ENCODE measurements at places on chromosomes 6 and 20. TPM values are rescaled to one million over a fixed set of nuclear protein-coding genes. Genes with fewer than 3 reads are reported as not detected.

GSTA2 gene
- 0.19 TPM for polyA plus RNA-seq

DNA sequence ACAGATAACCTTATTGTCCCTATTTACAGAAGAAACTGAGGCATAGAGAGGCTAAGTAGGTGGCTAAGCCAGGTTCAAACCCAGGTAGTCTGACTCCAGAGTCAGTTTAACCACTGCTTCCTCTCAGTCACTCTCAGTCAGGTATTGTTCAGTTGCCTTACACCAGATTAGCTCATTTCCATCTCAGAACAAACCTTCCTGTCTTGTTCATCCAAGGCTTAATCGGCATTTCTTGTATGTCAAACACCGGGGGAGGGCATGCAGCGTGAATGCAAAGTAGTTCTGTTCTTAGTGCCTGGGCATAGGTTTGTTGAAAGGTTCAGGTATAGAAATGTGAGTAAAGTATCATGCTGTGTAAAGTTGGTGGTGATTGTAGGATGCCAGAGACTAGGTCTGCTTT is 51.7 kb downstream of the CTNNBL1 start:
- no peak for DNase-seq

DNA sequence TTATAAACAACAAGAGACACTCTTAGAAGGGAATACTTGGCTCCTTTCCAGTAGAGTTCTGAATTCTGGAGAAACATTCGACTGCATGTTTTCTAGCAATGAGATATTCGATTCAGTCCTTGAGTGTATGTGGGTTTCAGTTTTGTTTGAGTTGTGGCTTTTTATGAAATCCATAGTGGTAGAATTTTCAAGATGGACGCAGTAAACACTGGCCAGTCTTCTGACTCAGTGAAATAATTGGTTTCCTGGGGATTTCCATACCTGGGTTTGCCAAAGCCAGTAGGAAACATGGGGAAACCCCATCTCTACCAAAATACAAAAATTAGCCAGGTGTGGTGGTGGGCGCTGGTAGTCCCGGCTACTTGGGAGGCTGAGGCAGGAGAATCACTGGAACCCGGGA is 273.5 kb upstream of the PLCB4 start:
- DNase-seq, result no peak

ZC2HC1B gene
- not detected for polyA plus RNA-seq

- no peak for DNase-seq
Measured at GRCh38 chr6:13421425-13422059, 65.9 kb downstream of the GFOD1 start.

DNA sequence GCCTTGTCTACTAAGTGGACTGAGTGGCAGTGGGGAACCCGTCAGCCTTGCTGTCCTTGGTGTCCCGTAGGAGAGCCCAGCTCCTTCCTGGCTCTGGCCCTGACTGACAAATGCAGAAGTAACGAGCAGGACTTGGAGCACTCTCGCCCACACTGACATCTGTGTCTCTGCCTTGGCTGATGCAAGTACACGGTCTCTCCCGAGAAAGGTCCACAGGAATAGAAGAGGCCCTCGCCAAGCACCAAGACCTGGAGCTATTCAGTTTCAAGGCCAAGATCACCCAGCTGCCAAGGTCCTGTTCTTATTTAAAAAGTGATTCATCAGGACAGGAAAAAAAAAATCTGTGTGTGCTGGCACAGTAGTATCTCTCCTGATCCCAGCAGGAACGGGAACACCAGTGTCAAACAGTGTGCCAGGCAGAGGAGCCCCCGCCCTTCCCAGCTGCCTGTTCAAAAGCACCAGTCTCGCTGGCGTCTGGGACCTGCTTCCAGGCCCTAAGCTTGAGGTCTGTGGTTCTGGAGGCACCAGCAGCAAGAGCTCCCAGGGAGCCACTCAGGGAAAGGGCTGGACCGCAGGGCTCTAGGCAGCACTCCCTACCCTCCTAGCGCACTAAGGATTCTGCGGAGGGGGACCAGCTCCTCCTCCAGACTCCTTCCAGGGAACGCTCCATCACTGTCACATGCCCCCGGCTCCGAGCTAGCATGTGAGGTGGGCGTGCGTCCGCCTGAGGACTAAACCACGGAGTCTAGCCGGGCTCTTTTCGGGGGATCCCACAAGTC is 376.9 kb downstream of the RNGTT start:
- DNase-seq, result no peak

GRCh38 chr6:53529324-53530036 is 15.4 kb downstream of the GCLC start:
- no peak for DNase-seq

SNAP25 gene
- polyA plus RNA-seq, result 6.3 TPM

DNA sequence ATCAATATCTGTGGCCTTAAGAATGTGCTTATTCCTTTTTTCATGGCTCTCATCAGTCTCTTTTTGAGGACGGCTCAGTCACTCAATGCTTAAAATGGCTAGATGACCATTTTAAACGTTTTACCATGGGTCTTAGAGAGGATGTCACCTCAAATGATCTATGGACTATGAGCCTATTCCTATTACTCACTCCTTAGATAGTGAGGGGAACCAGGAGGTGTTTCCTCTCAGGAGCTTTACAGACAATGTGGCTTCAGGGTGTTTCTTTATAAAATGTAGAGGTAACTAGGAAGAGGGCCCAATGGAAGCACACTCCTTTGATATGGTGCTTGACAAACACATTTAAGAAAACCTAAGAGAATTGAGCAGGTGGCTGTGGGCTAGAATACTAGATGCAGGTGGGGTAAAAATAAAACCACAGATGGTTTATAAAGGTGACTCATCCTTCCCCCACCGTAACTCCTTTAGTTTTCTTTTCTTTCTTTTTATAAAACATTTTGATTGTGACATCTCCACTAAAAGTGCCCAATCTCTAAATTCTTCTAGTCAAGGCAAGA is 1.5 kb upstream of the TMEM200A start:
- no peak for DNase-seq

DNA sequence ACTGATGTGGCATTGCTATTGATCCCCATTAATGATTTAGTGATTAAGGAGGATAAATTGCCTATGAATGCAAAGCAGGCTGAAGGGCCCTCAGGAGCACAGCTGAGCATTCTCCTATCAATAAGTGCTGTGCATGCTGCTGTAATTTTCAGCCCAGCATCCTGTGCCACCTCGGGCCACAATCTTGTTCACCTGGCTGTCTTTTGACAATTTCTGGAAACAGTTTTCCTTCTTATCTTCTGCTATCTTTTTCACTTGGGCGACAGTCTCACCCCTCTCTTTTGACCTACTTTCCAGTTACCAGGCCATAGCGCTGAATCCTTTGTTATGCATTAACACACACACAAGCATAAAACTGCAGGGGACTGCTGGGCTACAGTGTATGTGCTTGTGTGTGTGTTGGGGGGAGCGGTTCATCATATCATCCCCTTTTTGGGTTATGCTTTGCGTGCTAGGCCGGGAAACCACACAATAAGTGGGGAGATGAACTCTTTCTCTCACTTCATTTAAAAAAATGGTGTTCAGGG is 60.2 kb downstream of the F13A1 start:
- no peak for DNase-seq

DNA sequence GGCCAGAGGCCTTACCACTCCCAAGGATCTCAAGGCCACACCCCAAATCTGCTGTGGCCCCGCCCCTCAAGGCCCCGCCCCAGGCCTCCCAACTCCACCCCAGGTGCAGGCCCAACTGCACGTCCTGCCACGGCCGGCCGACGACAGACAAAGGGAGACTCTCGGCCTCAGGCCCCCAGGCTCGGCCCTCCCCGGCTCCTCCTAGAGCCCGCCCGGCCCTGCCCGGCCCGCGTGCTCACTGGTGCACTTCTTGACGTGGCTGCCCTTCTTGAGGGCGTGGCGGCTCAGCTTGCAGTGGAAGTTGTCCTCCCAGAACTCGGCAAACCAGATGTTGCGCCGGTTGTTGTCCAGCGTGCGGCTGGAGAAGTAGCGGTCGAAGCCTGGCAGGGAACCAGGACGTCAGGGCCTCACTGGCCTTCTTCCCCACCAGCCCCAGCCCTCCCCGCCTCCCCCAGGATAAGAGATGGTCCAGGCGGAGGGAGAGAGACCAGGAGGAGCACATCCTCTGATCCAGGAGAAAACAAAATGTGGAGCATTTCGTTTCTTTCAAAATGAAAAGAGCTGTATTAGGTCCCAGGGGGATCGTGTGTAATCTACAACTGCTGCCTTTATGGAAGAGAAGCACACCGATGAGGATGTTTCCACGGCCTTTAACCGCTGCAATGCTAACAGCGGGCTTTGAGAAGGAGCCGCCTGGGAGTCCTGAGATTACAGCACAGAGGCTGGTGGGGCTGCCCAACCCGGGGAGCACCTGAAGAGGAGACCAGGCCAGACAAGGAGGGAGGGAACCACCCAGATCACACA is 89.4 kb downstream of the GRM4 start:
- peak; percentile 58 for DNase-seq

DNA sequence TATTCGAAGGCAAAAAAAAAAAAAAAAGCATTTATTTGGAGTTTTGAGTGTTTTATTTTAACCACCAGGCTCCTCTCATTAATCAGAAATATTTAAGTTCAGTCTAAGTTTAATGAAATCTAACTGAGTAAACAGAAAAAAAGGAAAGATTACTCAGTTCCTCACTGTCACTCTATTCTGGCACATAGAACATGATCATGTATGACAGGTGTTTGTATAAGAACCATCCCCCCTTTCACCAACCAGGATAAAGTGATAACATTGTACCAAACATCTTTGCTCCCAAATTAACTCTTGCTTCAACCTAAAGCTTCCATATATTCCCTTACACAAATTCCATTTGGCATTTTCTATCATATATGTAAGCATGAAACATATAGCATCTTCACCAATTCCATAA is 176.2 kb upstream of the HSF2 start:
- no peak for DNase-seq

- no peak for DNase-seq
Measured at GRCh38 chr6:168514216-168514615, 73.2 kb downstream of the SMOC2 start.

DNA sequence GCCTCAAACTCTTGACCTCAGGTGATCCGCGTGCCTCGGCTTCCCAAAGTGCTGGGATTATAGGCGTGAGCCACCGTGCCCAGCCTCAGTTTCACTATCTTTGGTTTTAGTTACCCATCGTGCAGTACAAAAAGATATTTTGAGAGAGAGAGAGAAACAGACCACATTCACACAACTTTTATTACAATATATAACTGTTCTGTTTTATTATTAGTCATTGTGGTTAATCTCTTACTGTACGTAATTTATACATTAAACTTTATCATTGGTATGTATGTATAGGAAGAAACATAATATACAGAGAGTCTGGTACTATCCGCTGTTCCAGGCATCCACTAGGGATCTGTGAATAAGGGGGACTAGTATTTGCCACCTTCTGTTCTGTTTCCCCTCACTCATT is 29.4 kb upstream of the TAF8 start:
- no peak for DNase-seq

PAK5 gene
- 0.34 TPM for polyA plus RNA-seq

DNA sequence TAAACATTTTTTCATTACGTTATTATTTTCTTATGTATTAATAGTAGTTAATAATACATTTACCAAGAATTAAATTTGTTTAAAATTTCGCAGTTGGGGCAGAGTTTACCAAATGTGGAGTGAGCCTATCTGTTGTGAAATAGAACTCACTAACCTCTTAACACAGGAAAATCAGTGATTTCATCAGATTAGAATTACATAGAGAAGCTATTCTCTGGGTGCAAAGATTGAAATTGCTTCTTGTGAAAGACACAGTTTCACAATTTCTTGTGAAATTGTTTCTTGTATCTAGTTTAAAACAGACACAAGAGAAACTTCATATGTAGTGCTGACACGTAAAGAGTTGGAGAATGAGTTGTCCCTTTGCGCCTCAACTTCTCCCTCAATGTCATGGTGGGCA is 69.4 kb upstream of the PRL start:
- DNase-seq, result no peak

GRCh38 chr6:29655658-29656057 is 1.2 kb upstream of the MOG start:
- no peak for DNase-seq

DNA sequence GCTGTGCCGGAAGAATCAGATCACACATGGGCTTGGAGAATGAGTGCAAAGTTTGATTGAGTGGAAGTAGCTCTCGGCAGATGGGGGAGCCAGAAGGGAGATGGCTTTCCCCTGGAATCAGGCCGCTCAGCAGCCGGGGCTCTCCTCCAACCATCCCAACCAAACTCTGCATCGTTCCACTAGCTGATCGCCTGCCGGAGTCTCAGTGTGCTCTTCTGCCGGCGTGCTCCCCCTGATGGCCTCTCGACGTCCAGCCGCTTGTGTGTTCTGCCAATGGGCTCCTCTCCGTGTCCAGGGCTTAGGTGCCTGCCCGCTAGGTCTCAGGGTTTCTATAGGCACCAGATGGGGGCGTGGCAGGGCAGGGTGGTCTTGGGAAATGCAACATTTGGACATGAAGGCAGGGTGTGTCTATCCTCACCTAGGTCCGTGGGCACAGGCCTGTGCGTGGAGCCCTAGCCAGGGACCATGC is 4.9 kb upstream of the BIRC7 start:
- no peak for DNase-seq

GRCh38 chr20:22601361-22602141 is 17.2 kb upstream of the FOXA2 start:
- no peak for DNase-seq

GRCh38 chr6:159871241-159871640 is 19.5 kb upstream of the MAS1 start:
- DNase-seq, result no peak

DNA sequence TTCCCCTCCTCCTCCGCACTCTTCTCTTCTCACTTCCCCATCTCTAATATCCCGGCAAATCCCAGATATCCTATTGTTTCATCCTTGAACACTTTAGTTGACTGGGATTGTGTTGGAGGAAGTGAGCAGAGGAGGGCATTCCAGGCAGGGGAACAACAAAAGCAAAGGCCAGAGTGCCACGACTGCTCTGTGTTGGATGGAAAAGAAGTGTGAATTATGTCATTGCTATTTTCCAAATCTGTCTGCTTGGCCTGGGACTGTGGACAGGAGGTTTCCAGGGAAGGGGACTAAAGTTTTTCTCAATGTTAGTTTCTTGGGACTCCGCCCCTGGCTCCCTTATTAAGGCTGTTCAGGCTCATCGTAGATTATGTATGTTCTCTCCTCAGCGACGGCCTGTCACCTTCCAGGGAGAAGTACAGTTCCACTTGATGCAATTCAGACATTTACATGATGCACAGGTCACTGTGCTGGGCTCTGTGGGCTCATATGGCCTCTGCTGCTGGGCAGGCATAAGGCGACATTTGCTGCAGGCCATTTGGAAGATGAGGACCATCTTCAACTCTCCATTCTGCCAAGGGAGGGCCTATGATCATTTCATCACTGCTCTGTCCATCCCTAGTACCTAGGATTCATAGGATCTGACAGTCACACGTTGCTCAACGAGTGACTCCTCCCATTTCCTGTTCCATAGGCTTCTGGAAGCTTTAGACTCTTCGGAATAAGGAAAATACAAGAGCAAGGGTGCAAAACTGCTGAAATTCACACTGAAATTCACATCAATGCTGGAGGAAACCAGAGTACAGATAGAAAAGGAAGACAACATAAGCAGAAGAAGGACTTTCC is 99.1 kb upstream of the KCNK16 start:
- DNase-seq, result no peak

GRCh38 chr6:168088161-168089053 is 9.4 kb upstream of the FRMD1 start:
- peak; percentile 93 for DNase-seq
